Testis (tissue), 5 donors: ENCODE measurements at places on chromosomes 5 and 9. TPM values are rescaled to one million over a fixed set of nuclear protein-coding genes. Genes with fewer than 3 reads are reported as not detected.

Gene CDHR2
- 60.5 TPM for total RNA-seq

DNA sequence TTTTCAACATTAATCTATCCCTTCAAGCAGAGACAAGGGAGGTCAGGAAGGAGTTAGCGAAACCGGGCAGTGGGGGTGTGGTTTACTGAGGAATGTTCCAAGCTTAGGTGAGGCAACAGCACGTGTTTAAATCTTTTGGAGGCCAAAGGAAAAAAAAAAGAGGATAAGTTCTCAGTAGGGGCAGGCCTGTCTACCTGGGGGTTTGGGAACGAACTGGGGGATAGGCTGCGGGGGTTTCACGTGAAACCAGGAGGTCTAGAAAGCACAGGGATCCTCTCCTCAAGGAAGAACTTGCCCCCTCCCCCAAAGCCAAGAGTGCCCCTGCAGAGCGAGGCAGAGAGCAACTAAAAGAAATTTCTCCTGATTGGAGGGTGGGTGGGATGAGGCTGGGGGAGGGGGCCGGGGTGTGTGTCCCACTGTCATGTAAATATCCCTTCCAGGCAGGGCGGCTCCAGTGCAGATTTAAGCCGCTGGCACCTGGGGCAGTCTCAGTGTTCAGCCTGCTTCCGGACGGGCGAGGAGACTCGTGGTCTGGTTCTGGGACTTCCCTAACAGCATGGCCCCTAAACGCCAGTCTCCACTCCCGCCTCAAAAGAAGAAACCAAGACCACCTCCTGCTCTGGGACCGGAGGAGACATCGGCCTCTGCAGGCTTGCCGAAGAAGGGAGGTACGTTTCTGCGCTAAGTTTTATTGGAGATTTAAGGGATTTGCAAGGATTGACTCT is 5.5 kb upstream of the SET start:
- H3K27me3 ChIP-seq, result no peaks in the 10 kb centered on the region
- peaks cover 12% of the 10 kb centered on the region for H3K4me1 ChIP-seq
- peak; percentile 41 for DNase-seq
- H3K36me3 ChIP-seq, result no peaks in the 10 kb centered on the region
- peak overlapping the region; percentile 69 for H3K27ac ChIP-seq

Gene TRIM36
- total RNA-seq, result 289 TPM

DNA sequence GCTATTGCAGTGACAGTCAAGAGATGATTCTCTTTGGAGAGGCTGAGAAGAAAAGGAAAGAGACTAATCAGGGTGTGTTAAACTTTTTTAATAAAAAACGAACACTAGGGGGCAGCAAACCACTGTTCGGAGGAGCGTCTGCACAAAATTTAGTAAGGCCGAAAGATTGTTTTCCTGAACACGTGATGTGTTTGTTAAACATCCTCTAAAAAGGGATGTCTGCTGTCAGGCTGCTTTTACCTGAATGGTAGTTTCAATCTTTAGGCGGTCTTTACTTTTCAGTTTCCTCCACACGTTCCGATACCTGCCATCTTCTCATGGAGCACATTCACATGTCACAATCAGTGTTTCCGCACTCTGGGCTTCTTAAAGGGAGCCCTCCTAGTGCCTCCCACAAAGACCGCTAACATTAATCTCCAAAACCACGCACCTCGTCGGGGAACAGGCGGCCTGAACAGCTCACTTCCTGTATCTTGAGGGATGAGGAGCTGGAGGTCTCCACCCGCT is 125.2 kb downstream of the GPBP1 start:
- H3K36me3 ChIP-seq, result no peaks in the 10 kb centered on the region
- H3K27me3 ChIP-seq, result no peaks in the 10 kb centered on the region
- DNase-seq, result peak; percentile 31
- no peaks in the 10 kb centered on the region for H3K4me1 ChIP-seq
- H3K4me3 ChIP-seq, result peak overlapping the region; percentile 40

GRCh38 chr5:112417931-112418658 is 982 bp downstream of the EPB41L4A start:
- no peaks in the 10 kb centered on the region for H3K36me3 ChIP-seq
- peak; percentile 70 for DNase-seq
- H3K27me3 ChIP-seq, result no peaks in the 10 kb centered on the region

Gene PKD2L2
- 7.4 TPM for total RNA-seq

Gene ELP1
- total RNA-seq, result 36.6 TPM

GRCh38 chr5:2702096-2702879 is 49.2 kb downstream of the IRX2 start:
- DNase-seq, result no peak
- no peak overlapping the region for H3K4me3 ChIP-seq
- no peaks in the 10 kb centered on the region for H3K36me3 ChIP-seq

DNA sequence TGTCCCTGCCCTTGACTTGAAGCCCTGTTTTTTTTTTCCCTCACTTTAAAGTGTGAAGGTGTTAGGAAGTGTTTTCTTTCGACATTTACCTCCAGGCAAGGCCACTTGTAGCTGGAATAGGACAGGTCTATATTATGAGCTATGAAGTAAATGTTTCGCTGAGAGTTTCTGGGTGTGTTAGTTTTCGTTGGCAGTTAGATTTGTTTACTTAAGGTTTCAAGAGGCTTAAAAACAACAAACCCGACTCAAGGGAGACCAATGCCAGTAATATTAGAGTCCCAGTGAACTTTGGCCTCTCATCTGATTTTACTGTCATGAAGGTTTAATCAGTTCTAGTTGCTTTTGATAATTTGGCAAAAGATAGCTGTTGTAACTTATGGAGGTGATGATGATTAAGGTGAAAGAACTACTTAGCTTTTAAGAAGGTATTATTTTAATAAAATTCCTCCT is 25.2 kb downstream of the OCLN start:
- H3K36me3 ChIP-seq, result no peaks in the 10 kb centered on the region
- H3K4me1 ChIP-seq, result peaks cover 4% of the 10 kb centered on the region
- H3K27ac ChIP-seq, result no peak overlapping the region

GRCh38 chr9:133119103-133119845 is 1.8 kb downstream of the RALGDS start:
- peaks cover 52% of the 10 kb centered on the region for H3K4me1 ChIP-seq
- no peak for DNase-seq

Gene CD14
- 23.7 TPM for total RNA-seq

Gene PARP8
- total RNA-seq, result 14.4 TPM

Gene TXNDC8
- total RNA-seq, result 3.5 TPM

DNA sequence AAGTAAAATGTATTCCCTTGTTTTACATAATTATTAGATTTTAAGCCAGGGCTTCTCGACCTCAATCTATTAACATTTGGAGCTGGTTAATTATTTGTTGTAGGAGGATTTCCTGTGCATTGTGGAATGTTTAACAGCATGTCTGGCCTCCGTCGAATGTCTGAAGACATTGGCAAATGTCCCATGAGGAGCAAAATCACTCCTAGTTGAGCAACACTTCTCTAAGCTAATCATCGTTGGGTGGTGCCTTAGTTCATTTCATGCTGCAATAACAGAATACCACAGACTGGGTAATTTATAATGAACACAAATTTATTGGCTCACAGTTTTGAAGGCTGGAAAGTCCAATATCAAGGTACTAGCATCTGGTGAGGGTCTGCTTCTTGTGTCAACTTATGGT is 13.4 kb upstream of the VPS13A start:
- no peaks in the 10 kb centered on the region for H3K27me3 ChIP-seq
- no peak for DNase-seq
- no peaks in the 10 kb centered on the region for H3K36me3 ChIP-seq

Gene PDCD1LG2
- total RNA-seq, result 0.63 TPM

DNA sequence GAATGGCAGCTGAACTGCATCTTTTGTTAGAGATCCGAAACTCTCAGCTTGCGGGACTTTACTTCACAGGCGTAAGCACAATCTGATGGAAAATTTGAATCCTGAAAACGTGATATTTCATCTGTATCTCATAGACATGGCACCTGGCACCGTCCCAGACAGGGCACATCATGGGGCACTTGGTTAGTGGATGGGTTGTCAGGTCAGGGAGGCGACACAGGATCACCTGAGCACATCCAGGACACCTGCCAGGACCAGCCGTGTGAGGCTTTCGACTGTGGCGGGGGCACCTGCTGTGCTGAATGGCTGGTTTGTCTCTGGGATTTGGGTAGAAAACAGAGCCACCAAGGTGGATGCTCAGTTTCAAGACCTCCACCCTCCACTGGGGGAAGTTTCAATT is 11.3 kb upstream of the ZFP62 start:
- no peaks in the 10 kb centered on the region for H3K27me3 ChIP-seq
- no peak overlapping the region for H3K27ac ChIP-seq
- H3K4me1 ChIP-seq, result no peaks in the 10 kb centered on the region
- H3K36me3 ChIP-seq, result no peaks in the 10 kb centered on the region
- DNase-seq, result no peak
- H3K4me3 ChIP-seq, result no peak overlapping the region

Gene GRAMD2B
- total RNA-seq, result 23.5 TPM

Gene DMRT2
- 1.7 TPM for total RNA-seq

DNA sequence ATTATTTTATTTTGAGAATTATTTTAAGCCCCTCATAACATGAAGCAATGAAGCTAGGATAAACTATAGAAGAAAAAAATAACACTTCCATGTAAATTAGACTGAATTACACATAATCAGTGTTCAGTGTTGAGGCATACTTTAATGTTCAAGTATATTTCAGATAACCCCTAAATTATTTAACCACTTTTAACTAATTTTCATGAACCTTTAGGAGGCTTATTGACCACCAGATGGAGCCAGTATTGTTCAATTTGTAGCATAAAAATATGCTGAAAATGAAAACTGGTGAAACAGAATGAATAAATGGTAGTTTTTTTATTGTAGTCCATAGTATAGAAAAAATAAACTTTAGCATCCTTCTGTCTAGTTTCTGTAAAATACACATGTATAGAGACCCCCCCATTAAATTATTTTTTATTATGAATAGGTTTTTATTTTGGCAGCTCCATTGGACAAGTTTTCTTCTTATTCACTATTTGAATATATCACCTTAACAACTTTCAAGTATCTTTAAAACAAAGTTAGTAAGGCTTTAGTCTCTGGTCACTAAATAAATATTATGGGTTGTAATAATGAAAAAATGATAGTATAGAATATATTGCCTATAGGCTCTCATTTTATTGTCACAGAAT is 190.1 kb downstream of the CWC27 start:
- H3K4me1 ChIP-seq, result no peaks in the 10 kb centered on the region
- H3K4me3 ChIP-seq, result no peak overlapping the region
- no peaks in the 10 kb centered on the region for H3K36me3 ChIP-seq

GRCh38 chr5:179061025-179061424 is 852 bp downstream of the ZNF354C start:
- no peaks in the 10 kb centered on the region for H3K27me3 ChIP-seq
- peaks cover 8% of the 10 kb centered on the region for H3K4me1 ChIP-seq
- peak overlapping the region; percentile 69 for H3K4me3 ChIP-seq
- DNase-seq, result no peak

GRCh38 chr9:127828262-127829031 is 25.8 kb downstream of the FPGS start:
- H3K4me3 ChIP-seq, result peak overlapping the region; percentile 21
- no peaks in the 10 kb centered on the region for H3K27me3 ChIP-seq
- H3K27ac ChIP-seq, result peak overlapping the region; percentile 40
- H3K36me3 ChIP-seq, result no peaks in the 10 kb centered on the region
- peaks cover 78% of the 10 kb centered on the region for H3K4me1 ChIP-seq

- H3K27me3 ChIP-seq, result no peaks in the 10 kb centered on the region
- peaks cover 2% of the 10 kb centered on the region for H3K4me1 ChIP-seq
- no peak overlapping the region for H3K27ac ChIP-seq
- no peak overlapping the region for H3K4me3 ChIP-seq
Measured at GRCh38 chr5:113042491-113043243, 66.1 kb downstream of the DCP2 start.

Gene FOXD4
- 1.2 TPM for total RNA-seq

- DNase-seq, result peak; percentile 66
- no peaks in the 10 kb centered on the region for H3K36me3 ChIP-seq
- H3K4me3 ChIP-seq, result peak overlapping the region; percentile 96
- H3K27ac ChIP-seq, result peak overlapping the region; percentile 98
- no peaks in the 10 kb centered on the region for H3K27me3 ChIP-seq
Measured at GRCh38 chr5:65927503-65928321, 1.3 kb downstream of the ERBIN start.

DNA sequence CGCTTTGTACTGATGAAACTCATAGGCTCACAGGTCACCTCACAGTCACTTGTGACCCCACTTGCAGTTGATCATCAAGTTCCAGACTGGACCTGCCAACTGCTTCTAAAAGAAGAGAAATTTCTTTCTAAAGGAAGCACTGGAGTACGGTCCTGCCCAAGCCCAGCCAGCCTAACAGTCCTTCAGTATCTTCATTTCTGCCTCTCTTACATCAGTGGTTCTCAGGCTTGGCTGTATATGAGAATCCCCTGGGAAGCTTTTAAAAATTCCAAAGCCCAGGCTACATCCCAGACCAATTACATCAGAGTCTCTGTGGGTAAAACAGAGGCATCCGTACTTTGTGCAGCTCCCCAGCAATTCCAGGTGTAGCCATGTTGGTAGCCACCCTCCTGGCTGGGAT is 282.1 kb downstream of the NFIB start:
- H3K27ac ChIP-seq, result no peak overlapping the region
- no peaks in the 10 kb centered on the region for H3K36me3 ChIP-seq
- peaks cover 5% of the 10 kb centered on the region for H3K4me1 ChIP-seq

- H3K27ac ChIP-seq, result peak overlapping the region; percentile 44
- H3K27me3 ChIP-seq, result no peaks in the 10 kb centered on the region
- H3K36me3 ChIP-seq, result no peaks in the 10 kb centered on the region
- peaks cover 11% of the 10 kb centered on the region for H3K4me1 ChIP-seq
Measured at GRCh38 chr9:37645903-37646506, 4.7 kb upstream of the FRMPD1 start.
